ENCODE measurements at places on chromosomes 5 and 9. TPM values are rescaled to one million over a fixed set of nuclear protein-coding genes. Genes with fewer than 3 reads are reported as not detected.

Gene TRAPPC13
- 16.5 TPM for total RNA-seq

Gene WDR5
- 53.1 TPM for total RNA-seq

Gene PHF24
- 0.54 TPM for total RNA-seq

Gene OR1J1
- total RNA-seq = not detected

Gene PPIC
- total RNA-seq = 29.0 TPM

Gene PFN3
- total RNA-seq = not detected

Gene INSYN2B
- total RNA-seq = 6.7 TPM

Gene IFNA2
- total RNA-seq = not detected

Gene SHISAL2B
- not detected for total RNA-seq

Gene MZB1
- total RNA-seq = 0.21 TPM

Gene ECM2
- 1.4 TPM for total RNA-seq

Gene SLC45A2
- total RNA-seq = not detected

Gene LURAP1L
- 3.6 TPM for total RNA-seq

Gene OR1J2
- total RNA-seq = not detected

Gene RASEF
- 0.07 TPM for total RNA-seq

Gene OMD
- total RNA-seq = not detected

Gene PLCXD3
- total RNA-seq = not detected

Gene MLANA
- total RNA-seq = not detected

Gene LIFR
- total RNA-seq = 0.65 TPM

Gene FST
- total RNA-seq = 529 TPM

Gene ADRB2
- 36.9 TPM for total RNA-seq

Gene ADAMTS16
- total RNA-seq = not detected

Gene OR1N1
- not detected for total RNA-seq

Gene GTF3C5
- total RNA-seq = 66.3 TPM

Gene ADAMTS12
- total RNA-seq = 0.14 TPM

Gene PRKAA1
- total RNA-seq = 50.9 TPM

Gene OLFML2A
- 3.1 TPM for total RNA-seq

Gene ARHGEF37
- total RNA-seq = 2.7 TPM

Gene DOCK8
- total RNA-seq = 1.6 TPM

Gene ZNF354C
- 5.5 TPM for total RNA-seq

Gene PPIP5K2
- 21.1 TPM for total RNA-seq

Gene FAM153A
- not detected for total RNA-seq

Gene SLC25A46
- 46.4 TPM for total RNA-seq

Gene GRM6
- not detected for total RNA-seq

Gene FABP6
- not detected for total RNA-seq

Gene ENTPD8
- total RNA-seq = not detected

Gene STC2
- total RNA-seq = 10.2 TPM

Gene CMBL
- total RNA-seq = 17.8 TPM

Gene TLX3
- total RNA-seq = not detected

Gene SOX30
- not detected for total RNA-seq

Gene RXRA
- 24.1 TPM for total RNA-seq

Gene FOXD4
- 0.10 TPM for total RNA-seq

Gene ZNG1C
- total RNA-seq = 33.2 TPM
